ENCODE measurements at places on chromosomes 2 and 18.

- DNase-seq, result peak; percentile 42
These were observed 817 bp downstream of the DSC2 start for GRCh38 chr18:31101183-31102024.

- DNase-seq, result peak; percentile 29
These were observed 312.6 kb downstream of the PTPRM start for GRCh38 chr18:7879717-7880116.

- DNase-seq, result no peak
These were observed 180.6 kb upstream of the EPAS1 start for GRCh38 chr2:46116553-46116991.

DNA sequence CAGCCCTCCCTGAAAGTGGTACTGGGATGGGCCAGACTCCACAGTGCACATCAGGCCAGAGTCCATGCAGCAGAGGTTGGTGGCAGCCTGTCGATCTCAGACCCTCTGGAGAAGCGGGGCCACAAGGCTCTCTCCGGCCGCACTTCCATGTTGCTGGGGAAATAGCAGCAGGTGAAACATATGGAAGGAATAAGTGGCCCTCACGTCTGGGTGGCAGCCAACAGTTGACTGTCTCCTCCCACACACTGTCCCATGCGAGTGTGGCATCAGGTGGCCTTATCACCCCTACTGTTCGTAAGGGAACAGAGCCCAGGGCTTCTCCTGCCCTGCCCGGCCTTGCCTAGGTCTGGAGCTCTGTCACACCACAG is 58.1 kb upstream of the FOSL2 start:
- no peak for DNase-seq

DNA sequence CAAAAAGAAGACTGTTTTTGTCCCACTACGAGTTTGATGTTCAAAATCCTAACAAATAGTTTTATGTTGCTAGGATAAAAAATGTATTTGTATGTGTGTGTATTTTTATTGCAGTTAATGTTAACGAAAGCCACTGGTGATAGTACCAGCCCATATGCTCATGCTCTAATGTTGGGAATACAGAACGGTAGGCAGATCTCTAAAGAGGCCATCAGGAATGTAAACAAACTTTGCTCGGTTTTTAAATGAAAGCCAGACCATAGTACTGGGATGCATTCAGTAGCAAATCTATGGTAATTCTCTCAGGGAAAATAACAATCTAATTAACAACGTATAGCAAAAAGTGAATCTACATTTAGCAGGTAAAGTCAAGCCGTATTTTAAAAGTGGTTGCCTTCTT is 208.1 kb downstream of the NEDD4L start:
- no peak for DNase-seq

All from NCI-H82 (cell line).